ENCODE measurements at places on chromosomes 13 and 19.

GRCh38 chr19:51688671-51689571, 4.2 kb upstream of the SPACA6 start:
- DNase-seq, result peak; percentile 87

GRCh38 chr19:33125929-33126388, 6.0 kb upstream of the WDR88 start:
- DNase-seq, result peak; percentile 64

DNA sequence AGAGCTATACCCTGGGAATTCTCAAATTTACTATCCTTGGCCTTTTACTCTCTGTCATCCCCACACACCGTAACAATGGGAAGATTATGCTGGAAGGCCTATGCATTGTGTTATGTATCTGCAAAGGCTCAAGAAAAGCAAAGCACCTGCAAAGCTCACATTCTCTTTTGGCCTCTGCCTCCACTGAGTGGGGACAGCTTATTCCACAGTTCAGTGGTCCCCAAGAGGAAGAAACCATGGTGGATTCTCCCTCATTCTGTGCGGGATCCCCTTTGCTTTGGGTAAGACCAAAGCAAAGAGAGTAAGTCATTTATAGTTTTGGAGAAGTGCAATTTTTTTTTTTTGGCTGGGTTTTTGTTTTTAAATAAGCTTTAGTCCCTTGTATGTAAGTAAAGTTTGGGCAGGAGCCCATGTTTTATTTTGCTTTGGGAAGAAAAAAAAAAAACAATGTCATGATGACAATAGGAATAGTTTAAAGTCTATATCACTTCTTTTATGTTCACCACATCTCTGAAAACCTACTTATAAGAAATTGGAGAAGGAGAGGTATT, 530.6 kb downstream of the FGF9 start:
- DNase-seq, result no peak

- DNase-seq, result no peak
These were observed 86.3 kb downstream of the LRCH1 start for GRCh38 chr13:46639033-46639981.

DNA sequence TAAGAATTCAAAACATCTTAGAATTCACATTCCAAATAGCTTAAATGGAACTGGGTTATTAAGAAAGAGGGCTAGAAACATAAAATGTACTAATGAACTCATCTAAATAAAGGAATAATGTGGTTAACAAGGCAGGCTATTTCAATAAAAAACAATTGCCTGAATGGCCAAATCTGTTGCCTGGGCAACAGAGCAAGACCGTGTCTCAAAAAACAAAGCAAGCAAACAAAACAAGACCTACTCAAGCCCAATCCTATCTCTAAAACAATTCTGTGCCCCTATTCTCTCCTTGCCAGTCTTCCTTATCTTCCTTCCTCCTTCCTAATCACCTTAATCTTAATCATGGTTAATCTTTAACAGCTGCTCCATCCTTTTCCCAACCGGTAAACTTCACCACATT, 12.1 kb downstream of the IGFL1 start:
- DNase-seq, result no peak

- DNase-seq, result no peak
These were observed 13.0 kb upstream of the SPC24 start for GRCh38 chr19:11168568-11168967.

DNA sequence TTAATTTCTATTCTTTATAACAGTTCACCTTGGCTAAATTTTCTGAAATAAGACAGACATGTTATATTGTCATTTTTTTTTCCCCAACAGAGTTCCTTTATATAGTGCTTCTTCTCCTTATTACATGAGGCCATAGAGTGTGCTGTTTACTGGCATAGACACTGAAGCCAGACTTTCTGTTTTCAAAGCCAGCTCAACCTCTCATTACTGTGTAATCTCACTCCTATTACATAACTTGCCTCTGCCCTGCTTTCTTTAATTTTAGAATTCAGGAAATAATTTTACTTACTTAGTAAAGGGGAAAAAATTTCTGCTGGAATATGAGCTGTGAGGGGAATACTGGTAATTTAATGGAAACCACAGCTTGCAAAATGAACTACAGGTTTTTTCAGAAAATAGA, 1380.4 kb downstream of the SLITRK1 start:
- DNase-seq, result no peak

DNA sequence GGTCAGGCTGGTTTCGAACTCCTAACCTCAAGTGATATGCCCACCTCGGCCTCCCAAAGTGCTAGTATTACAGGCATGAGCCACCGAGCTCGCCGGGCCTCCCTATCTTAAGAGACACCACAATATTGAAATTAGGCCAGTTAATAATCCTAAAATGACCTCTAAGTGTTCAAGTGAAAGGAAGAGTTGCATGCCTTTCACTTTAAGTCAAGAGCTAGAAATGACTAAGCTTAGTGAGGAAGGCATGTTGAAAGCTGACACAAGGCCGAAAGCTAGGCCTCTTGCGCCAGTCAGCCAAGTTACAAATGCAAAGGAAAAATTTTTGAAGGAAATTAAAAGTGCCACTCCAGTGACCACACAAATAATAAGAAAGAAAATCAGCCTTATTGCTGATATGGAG, 144.5 kb upstream of the FNDC3A start:
- DNase-seq, result no peak

- DNase-seq, result no peak
These were observed 2.0 kb upstream of the INAFM1 start for GRCh38 chr19:47272448-47273312.

- DNase-seq, result no peak
These were observed 19.9 kb upstream of the SEMA6B start for GRCh38 chr19:4579389-4579788.

DNA sequence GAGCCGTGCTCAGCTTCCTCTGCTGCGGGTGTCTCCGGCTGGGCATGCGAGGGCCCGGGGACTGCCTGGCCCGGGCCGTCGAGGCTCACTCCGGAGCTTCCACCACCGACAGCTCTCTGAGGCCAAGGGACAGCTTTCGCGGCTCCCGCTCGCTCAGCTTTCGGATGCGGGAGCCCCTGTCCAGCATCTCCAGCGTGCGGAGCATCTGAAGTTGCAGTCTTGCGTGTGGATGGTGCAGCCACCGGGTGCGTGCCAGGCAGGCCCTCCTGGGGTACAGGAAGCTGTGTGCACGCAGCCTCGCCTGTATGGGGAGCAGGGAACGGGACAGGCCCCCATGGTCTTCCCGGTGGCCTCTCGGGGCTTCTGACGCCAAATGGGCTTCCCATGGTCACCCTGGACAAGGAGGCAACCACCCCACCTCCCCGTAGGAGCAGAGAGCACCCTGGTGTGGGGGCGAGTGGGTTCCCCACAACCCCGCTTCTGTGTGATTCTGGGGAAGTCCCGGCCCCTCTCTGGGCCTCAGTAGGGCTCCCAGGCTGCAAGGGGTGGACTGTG, 1.2 kb downstream of the S1PR4 start:
- DNase-seq, result peak; percentile 23

- no peak for DNase-seq
These were observed 473.7 kb downstream of the EFNB2 start for GRCh38 chr13:106061781-106062180.

DNA sequence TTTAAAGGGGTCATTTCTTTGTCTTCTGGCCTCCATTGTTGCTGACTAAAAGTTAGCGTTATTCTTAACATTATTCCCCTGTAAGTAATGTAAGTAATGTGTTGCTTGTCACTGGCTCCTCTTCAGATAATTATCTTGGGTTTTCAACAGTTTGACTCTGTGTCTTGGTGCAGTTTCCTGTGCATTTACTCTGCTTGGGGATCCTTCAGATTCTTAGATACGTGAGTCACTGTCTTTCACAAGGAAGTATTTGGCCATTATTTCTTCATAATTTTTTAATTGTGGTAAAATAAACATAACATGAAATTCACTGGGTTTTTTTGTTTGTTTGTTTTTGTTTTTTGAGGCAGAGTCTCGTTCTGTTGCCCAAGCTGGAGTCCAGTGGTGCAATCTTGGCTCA, 13.5 kb upstream of the OR7D2 start:
- DNase-seq, result no peak

GRCh38 chr13:89584058-89584620, 1763.3 kb upstream of the MIR17HG start:
- DNase-seq, result no peak

DNA sequence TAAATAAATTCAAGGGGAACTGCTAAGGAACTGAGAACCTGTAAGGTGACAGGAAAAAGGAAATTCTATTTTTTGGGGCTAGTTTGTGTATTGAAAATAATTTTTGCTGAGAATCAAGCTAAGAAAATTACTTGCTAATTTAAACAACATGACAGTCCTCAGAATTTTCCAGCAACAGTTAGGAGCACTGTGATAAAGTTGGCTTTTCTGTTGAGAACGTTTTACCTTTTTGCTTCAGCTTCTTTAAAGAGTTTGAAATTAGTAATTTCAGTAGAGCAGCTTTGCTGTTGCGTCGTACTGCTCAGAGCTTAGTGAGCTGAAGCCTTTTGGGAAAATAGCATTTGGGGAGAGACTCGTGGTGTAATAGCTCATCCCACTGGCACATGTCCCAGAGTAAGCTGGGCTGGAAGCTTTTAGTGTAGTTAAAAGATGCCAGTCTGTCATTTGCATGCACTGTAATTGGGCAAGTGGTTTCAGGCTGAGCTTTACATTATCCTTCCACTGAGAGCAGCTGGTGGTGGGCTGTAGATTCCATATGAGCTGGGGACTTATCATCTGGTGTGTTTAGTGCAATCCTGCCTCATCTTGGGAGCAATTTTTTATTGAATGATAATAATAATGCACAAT, 69.8 kb downstream of the LRCH1 start:
- DNase-seq, result no peak

DNA sequence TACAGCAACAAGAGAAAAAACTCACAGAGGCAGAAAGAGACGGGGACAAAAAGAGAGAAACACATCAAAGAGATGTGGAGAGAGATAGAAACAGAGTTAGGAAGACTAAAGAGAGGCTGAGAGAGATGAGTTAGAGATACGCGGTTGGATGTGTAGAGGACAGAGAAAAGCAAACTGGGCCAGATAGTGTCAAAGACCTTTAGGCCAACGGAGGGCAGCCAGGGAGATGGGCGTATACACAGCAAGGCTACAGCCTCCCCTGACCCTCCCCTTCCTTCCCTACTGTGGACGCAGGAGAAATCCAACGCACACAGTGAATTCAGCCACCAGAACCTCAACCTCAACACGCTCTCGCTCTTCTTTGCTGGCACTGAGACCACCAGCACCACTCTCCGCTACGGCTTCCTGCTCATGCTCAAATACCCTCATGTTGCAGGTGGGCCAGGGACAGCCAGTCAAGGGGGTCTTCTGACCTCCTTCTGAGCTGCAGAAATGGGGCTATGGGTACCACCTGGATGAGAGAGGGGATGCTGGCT, 18.7 kb downstream of the CYP2B6 start:
- no peak for DNase-seq
